Fibroblast of skin of right quadriceps (primary cell): ENCODE measurements at places on chromosomes 1 and 21.

DNA sequence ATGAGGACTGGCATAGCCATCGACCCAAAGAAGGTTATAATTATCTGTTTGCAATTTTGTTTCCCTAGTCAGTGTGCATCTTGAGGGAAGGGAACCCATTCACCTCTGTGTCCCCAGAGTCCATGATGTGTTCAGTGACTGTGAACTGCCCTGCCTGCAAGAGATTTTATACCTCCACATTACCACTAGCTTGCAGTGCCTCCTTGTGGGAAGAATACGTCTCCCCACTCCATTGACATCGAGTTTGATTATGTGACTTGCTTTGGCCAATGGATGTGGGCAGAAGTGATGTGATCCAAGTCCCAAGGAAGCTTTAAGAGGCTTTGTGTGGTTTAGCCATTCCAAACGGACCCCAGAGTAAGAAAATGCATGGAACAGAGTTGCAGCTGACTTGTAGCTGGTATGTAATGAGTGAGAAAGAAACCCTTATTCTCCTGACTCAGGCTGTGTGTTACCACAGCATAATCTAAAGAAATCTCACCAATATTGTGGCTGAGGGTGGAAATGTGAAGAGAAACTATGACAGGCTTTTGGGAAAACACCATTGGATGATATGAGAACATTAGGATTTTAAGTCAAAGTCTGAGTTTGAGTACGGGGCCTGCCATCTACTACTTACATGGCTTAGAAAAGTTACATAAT, 47.8 kb upstream of the NRDC start:
- DNase-seq, result peak; percentile 63

GRCh38 chr1:29563092-29563491, 326.8 kb downstream of the PTPRU start:
- no peak for DNase-seq

DNA sequence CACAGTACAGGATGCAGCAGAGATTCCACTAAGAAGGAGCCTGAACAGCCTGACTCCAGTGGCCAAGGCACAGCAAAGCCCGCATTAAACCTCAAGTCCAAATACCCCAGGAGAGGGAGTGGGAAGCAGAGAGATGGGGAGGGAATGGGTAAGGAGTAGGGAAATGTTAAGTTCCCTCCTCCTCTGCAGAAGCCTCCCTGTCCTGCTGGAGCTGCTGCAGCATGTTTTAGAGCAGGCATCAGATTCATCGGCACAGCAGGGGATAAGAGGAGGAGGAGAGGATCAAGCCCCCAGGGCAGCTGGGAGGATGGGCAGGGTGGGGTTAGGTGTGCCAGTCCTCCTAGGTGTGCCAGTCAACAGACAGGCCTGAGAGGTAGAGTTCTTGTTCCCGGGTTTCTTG, 709.7 kb downstream of the PTPRU start:
- DNase-seq, result no peak

- DNase-seq, result no peak
Observed at GRCh38 chr1:101128211-101128727, 102.7 kb upstream of the DPH5 start.

- DNase-seq, result no peak
Observed at GRCh38 chr1:2372551-2373490, 18.5 kb downstream of the MORN1 start.

- DNase-seq, result no peak
Observed at GRCh38 chr1:226606311-226607267, 58.0 kb downstream of the STUM start.

DNA sequence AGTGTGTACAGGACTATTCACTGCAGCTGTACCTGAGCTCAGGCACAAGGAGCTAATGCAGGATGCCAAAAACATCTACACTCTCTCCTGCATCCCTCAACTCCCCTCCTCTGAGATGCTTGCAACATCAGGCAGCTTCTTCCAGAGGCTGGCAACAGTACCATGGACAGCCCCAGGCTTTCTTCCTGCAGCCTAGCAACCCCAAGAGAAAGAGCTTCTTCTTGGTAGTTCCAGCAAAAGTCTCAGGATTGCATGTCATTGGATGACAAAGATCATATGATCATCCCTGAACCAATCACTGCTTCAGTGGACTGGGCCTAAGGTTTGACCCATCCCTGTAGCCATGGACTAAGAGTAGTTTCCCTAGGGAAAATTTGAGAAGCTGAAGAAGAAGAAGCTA, 46.7 kb downstream of the CAMK2N1 start:
- DNase-seq, result peak; percentile 23

- DNase-seq, result no peak
Observed at GRCh38 chr1:47742890-47743760, 254.1 kb downstream of the TRABD2B start.

GRCh38 chr21:37855647-37856625, 60.3 kb downstream of the KCNJ6 start:
- peak; percentile 82 for DNase-seq

- DNase-seq, result peak; percentile 37
Observed at GRCh38 chr1:168608796-168609715, 32.7 kb downstream of the XCL1 start.

DNA sequence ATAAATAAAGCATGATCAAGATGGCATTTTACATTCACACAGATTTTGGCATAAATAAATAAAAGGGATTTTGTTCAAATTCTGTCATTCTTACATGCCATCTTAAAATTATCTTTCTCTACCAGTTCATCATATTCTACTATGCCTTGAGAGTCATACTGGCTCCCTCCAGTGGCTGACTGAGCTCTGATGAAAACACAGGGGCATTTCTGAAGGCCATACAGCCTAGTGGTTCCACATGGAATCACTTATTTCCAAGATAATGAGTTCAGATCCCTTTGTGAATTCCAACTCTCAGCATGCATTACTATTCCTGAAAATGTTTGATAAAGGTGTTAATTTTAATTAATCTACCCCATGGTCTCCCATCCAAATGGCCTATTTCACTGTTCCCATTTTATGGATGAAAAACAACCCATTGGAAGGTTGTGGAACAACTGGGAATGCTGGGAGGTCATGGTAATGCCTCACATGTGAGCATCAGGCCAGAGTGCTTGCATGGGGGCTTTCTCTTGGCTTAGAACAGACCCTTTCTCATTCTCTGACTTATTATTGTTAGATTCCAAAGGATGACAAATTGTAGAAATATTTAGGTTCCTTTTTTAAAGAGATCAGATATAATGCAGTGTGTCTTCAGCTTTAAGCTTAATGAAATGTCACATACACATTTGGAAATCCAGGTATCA, 622.4 kb upstream of the PKN2 start:
- peak; percentile 64 for DNase-seq

DNA sequence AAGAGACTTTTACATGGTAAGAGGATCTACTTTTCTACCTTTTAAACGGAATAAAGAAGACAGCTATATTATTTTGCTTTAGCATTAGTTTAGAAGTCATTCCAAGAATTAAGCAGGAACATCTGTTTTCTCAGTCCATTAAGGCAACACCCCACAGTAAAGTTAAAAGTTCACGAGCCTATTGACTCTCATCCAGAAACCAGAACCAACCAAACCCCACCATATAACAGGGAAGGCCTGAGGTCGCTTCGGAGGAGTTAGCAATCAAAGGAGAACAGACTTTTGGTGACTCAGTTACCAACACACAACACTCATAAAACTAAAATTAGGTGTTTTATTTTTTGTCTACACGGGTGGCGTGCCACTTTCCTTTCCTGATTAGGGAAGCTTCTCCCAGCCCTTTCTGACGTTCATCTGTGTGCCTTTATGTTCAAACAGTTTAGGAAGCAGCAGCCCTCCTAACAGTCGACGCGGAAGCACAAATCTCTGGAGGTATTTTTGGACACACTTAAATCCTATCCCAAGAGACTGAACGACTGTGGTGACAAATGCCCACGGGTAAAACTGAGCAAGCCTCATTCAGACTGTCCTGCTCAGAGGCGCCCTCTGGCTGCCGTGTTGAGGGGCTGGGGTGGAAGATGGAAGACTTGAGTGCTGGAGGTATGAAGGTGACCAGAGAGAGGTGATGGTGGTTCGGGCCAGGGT, 8.6 kb upstream of the PLA2G2C start:
- peak; percentile 32 for DNase-seq

DNA sequence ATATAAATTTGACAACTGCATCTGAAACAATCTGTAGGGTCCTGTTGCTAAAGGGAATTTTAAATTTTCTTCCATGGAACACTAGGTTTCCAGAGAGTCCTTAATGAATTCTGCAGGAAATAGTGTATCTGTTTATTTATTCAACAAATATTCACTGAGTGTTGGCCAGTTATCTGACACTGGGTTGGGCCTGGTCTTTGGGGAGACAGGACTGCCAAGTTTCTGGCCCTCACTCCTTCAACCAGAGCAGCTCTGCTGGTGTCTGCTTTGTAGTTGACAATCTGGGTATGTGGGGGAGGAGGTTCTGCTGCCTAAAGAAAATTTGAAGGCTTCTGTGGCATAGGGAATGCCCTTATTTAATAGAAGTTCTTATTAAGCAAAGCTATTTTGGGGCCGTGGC, 26.1 kb upstream of the HUNK start:
- DNase-seq, result no peak

DNA sequence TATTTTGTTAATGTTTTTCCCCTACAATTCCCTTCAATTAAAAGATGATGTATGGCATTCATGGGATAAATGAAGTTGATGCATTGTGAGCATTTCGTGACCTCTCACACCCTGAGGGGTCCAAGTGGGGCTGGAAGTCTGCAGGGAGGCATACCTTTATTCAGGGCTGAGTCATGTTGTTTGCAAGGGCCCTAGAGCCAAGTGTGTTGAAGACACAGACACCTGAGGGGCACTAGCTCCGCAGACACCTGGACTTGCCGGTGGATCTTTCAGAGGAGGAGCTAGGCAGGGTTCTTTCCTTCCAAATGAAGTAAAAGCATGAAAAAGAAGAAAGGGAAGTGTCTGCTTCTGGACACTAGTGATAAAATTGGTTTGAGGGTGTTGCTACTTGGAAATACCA, 57.0 kb upstream of the RGS7 start:
- no peak for DNase-seq

- DNase-seq, result no peak
Observed at GRCh38 chr1:16021681-16022080, at the start of gene CLCNKA. CLCNKA (plus strand) TSS chr1:16022036; CDS start chr1:16022620, 584 bp downstream.
